Stimulated activated CD4-positive, alpha-beta T cell treated with anti-CD3 and anti-CD28 coated beads, Interleukin-15, amount 100 ng/mL, for 48 hours (primary cell): ENCODE measurements at places on chromosomes 6 and 20.

GRCh38 chr6:12266571-12266970 lies 23.6 kb upstream of the EDN1 start:
- no peak for DNase-seq

- DNase-seq = no peak
Observed at GRCh38 chr6:43966853-43967718, 160.2 kb downstream of the MRPL14 start.

DNA sequence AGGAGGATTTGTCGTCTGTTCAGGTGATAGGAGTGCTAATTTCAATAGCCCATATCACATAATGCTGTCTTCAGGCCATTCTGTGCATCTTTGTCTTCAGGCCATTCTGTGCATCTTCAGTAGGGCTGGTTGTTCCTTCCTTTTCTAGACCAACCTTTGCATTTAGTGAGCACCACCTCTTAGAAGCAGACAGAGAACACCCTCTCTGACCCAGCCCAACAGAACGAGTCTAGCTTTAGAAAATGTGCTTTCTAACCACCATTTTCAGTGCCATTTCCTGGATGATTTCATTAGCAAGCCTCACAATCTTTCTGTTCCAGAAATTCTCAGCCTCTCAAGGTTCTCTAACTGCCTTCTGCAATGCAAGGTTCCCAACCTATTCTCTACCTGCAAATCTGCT lies 215.3 kb upstream of the KCNQ5 start:
- no peak for DNase-seq

DNA sequence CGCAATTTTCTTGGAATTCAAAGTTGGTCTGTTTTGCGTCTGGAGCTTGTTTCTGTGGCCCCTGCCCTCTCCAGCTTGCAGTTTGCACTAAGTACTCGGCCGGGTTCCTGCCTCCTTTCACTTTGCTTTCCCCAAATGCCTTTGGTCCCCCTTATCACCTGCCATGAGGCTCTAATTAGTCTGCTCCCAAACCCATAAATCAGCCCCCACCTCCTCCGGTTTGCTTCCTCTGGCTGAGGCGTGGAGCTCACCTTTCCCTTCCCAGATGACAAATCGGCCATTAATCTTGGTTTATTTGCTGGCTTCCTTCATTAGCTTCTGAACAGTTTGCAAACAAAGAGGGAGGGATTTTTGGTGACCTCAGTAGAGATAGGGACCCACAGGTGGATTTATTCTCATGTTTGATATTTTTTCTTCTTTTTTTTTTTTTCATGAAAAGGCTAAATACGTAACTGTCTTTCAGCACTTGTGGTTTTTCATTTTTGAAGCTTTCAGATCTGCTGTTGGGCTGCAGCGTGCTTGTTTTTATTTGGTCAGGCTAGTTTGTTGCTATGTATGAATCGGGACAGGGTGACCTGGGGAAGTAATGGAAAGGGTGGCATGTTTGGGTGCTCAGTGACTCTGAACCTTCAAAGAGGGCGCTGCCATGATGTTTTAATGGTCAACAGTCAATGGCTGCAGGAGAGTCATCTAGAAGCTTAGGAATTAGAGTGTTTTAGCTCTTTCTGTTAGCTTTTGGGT lies 121.7 kb upstream of the JAG1 start:
- DNase-seq = no peak

DNA sequence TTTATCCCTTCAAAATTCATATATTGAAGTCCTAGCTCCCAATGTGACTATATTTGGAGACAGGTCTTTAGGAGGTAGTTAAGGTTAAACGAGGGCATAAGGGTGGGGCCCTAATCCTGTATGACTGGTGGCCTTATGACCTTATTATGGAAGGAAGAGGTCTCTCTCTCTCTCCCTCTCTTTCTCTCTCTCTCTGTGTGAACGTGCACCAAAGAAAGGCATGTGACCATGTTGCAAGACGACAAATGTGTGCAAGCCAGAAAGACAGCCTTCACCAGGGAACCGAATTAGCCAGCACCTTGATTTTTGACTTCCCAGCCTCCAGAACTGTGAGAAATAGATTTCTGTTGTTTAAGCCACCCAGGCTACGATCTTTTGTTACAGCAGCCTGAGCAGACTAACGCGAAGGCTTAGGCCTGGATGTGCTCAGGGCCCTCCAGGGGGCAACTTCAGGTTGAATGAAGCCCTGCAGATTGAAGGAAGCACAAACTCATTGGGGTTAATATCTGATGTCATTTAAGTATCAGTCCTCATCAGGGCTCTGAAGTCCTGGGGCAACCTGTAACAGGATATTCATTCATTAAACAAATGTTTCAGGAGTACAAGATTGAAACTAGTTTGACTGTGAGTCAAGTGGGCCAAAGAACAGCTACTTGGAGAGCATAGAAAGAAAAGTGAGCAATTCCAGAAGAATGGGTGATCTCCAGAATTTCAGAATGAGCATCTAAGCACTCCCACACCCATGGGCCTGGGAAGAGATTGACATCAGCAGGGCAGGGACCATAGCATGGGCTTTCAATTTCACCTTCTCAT lies 157.4 kb upstream of the TNFAIP3 start:
- DNase-seq = no peak

DNA sequence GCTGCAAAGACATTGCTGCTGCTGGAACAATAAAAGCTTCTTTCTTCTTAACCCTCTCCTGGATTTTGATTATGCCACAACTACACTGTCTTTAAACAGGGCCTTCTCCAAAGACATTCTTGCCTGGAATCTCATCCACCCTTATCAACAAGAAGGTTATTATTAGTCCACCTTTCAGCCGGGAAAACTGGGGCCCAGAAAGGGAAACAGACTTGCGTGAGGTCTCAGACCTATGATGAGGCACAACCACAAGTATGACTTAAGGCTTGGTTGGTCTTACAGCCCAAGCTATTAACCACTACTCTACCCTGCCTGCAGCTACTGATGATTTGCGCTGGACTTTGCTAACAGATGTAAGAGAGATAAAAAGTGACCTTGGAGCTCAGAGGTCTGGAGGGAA lies 62.8 kb upstream of the CTNNBL1 start:
- DNase-seq = no peak

- no peak for DNase-seq
Observed at GRCh38 chr20:9339708-9340107, 174.7 kb upstream of the LAMP5 start.

DNA sequence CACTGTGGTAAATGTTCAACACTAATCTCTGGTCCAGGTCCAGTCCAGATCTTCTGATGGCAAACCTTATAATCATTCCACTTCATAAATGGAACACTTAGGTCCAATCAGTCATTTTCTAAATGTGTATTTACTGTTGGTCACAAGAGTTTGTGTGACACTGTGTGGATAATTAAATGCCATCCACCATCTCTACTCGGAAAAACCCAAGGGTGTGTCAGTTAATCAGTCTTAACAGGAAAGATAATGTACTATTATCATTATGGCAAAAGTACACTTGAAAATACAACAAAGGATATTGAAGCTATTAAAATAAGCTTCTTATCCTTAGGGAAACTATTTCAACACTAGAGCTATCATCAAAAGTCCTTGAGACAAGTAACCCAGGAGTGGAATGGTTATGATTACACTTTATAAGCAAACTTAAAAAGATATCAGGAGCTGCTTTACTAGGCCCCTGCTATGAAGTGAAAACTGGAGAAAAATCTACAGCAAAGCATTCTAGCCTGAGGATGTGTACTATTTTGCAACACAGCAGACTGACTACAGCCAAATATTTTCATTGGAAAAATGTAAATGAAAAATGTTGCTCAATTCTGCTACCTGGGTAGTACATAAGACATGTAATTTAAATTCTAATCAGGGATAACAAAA lies 227.9 kb downstream of the LAMA2 start:
- no peak for DNase-seq

GRCh38 chr6:111485342-111485741 lies 2.3 kb upstream of the REV3L start:
- DNase-seq = no peak

GRCh38 chr20:60024245-60024644 lies 66.0 kb downstream of the CDH26 start:
- no peak for DNase-seq

- no peak for DNase-seq
Observed at GRCh38 chr20:10433014-10433622, 904 bp downstream of the MKKS start.

DNA sequence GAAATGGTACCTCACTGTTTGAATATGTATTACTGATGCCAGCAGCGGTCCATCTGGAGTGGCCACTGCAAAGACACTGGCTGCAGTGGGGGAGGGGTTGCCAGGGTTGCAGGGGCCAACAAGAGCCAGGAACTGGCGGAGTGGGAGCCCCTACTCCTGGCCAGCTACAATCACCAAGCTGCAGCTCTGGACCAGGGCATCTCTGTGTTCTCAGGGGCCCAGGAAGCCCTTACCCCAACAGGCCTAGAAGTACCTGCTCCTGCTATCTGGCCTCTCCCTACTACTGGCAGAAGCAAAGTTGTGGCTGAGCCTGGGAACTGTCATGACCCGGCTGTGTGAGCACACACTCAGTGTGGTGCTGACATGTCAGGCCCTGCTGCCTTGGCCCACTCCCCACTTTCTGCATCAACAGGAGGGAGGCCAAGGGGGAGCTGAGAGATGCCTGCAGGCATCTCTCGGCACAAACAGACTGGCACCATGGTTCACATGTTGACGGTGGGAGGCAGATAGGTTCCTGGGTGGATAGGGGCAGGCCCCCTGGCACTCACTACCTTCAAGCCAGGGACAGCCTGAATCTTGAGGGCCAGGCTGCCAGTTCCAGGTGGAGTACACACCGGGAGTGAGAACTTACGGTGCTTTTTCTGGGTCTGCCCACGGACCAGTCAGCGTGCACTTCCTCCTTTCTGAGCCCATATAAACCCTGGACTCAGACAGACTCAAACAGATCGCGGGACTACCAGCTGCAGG lies 1188.0 kb downstream of the GRIK2 start:
- no peak for DNase-seq
